ENCODE measurements at places on chromosomes 2 and 18.

GRCh38 chr2:214737188-214737587 is 72.3 kb downstream of the BARD1 start:
- no peak for DNase-seq

GRCh38 chr2:107411267-107411666 is 415.4 kb upstream of the RGPD4 start:
- DNase-seq: no peak

DNA sequence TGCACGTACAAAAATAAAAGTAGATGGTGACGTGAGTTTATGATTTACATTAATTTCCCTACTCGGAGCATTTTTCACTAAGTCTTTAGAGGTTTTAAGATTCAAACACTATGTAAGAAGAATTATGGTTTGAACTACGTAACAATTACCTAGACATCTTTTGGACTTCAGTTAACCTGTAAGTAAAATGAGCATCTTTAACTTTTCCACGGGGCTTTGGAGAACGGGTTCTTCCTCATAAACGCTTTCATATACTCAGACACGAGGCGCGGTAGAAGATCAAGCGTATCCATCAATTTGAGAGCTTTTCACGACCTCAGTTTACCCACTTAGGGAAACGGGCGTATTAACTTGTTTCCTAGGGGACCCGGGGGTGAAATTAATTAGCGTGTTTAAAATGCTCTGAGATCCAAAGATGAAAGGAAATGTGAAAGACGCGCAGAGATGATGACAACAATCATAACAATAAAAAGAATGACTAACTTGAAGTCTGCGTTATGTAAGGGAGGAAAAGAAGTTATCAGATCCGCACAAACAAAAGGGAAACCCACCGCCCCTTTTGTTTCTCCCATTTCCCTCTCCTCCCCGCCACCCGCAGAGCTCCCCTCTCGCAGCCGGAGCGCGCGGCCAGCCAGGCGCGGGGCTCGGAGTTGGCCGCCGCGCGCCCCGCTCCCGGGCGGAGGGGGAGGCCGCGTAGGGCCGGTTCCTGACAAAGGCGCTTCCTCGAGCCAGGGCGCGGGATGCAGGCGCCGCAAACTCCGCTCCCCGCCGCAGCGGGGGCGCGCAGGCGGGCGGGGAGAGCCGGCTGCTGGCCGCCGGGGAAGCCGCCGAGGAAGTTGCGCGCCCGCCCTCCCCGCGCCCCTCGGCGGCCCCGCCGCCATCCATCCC is 807 bp downstream of the PELI1 start:
- DNase-seq: no peak

DNA sequence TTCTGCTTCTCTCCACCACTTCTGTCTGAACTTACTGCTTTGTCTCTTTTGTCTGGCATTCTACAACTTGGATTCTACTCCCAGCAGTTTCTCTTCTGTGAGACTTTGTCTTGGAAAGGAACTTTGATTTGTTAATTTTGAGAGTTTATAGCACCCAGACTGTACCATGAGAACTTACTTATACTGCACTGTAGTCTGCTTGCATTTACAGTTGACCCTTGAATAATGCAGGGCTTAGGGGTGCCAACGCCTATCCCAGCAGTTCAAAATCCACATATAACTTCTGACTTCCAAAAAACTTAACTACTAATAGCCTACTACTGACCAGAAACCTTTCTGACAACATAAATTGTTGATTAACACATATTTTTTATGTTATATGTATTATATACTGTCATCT is 55.5 kb downstream of the DYNC1I2 start:
- DNase-seq: no peak

GRCh38 chr2:8487461-8487932 is 194.4 kb upstream of the ID2 start:
- no peak for DNase-seq

DNA sequence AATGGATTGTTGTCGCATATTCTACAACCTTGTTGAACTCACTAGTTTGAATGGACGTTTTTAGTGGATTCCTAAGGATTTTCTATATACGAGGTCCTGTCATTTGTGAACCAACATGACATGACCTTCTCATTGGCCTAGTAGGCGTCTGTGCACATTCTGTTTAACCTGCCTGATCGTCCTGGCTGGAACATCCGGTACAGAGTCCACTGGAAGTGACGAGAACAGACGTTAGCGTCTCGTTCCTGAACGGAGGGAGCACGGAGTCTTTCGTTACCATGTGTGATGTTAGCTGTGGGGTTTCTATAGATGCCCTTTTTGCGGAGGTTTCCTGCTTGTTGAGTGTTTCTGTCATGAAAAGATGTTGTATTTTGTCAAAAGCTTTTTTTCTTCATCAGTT is 61.9 kb downstream of the SLC66A2 start:
- DNase-seq: no peak

DNA sequence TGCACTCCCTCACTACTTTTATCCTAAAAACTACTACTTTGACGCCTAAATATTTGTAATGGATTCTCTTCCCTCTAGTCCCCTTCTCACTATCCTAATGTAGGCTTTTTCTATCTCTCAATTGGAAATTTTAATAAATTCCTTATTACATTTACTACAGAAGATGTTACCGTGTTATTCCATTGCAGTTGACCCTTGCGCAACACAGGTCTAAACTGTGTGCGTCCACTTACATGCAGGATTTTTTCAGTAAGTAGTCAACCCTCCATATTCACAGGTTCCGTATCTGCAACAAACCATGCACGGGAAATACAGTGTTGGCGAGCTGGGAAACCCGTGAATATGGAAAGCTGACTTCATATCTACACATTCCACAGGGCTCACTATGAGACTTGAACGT is 239.8 kb downstream of the XIRP2 start:
- DNase-seq: no peak

GRCh38 chr2:54572636-54573536 is 116.8 kb downstream of the SPTBN1 start:
- no peak for DNase-seq

GRCh38 chr2:7701791-7702190 is 784.6 kb downstream of the RNF144A start:
- no peak for DNase-seq

- no peak for DNase-seq
Measured at GRCh38 chr2:3864943-3865865, 161.8 kb downstream of the DCDC2C start.

DNA sequence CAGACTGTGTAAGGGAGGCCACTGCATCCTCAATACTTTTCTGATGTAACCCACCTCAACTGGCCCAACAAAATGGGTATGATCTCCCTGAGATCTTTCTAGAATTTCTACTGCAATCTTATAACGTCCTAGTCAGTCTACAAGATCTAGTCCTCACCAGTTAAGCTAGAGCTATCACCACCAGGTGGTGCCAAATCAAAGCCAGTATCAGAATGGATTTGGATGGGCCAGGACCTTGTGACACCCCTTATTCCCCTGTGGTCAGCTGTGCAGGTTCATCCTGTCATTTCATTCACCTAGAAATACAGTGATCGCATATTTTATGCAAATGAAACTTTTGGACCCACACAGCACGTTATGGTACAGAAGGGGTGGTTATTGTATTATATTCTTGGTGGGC is 90.3 kb downstream of the OLA1 start:
- DNase-seq: no peak

DNA sequence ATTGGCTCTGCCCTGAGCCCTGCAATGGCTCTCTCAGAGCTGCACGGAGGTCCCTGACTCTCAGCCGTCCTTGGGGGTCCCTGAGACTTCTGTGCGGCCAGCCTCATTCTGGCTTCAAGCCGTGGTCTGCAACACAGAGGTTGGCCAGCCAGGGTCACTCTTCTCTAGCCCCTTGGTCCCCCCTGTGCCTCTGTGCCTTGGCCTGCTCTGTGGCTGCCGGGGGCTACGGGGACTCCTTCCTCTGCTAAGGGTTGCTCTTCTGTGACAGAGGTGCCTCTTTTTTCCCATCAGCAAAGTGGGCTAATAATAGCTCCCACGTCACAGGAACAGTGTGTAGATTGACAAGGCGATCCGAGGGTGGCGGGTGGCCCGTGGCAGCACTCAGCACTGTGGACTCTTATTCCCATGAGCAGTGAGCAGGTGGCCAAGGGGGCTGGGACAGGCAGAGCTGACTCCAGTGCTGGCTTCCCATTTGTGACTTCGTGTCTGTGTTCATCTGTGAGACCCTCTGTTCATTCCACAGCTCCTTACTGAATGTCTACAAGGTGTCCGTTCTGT is 19.4 kb downstream of the INHBB start:
- no peak for DNase-seq

DNA sequence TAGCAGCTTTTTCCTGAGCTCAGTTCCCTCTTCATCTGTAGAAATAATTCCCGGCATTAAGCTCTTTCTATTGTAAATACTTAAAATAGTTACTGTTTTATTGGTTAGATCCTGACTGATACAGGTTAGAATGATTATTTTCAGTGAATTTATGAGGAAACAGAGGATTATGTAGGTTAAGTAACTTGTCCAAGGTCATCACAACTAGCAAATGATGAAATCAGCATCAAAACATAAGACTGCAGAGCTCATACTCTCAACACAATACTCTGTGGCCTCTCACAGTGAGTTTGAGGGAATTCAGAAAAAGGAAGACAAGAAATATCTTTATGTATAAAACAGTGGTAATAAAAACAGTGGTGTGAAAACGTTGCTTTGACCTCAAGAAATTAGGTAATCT is 113.2 kb upstream of the DLX2 start:
- no peak for DNase-seq

DNA sequence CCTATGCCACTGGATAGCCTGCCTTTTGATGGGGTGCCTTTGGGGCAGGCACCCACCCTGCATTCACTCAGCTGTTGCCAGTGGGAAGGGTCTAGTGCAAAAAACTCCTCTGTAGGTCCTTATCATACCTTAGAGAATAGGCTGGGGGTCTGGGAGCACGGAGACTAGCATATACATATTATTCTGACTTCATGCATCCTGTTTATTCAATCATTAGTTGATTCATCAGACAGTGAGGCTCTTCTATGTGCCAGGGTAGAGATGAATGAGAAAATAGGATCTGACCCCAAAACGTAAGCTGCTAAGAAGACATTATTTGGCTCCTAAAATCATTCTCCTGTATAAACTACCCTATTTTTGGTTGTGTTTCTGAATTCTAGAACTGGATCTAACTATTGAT is 153.3 kb downstream of the TPGS2 start:
- no peak for DNase-seq

DNA sequence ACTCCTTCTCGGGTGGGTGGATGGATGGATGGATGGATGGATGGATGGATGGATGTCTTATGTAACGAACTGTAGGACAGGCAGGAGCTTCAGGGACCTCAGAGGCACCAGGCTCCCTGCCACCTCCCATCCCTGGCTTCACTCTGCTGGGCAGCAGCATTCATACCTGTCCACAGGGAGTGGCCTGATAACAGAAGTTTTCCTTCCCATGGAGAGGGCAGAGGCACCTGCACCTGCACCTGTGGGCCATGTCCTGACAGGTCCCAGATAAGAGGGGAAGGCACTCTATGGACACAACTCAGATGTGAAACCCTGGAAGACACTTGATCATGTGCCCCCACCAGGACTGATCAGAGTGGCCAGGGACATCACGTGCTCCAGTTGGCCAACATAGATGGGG is 142.3 kb downstream of the GBX2 start:
- no peak for DNase-seq

DNA sequence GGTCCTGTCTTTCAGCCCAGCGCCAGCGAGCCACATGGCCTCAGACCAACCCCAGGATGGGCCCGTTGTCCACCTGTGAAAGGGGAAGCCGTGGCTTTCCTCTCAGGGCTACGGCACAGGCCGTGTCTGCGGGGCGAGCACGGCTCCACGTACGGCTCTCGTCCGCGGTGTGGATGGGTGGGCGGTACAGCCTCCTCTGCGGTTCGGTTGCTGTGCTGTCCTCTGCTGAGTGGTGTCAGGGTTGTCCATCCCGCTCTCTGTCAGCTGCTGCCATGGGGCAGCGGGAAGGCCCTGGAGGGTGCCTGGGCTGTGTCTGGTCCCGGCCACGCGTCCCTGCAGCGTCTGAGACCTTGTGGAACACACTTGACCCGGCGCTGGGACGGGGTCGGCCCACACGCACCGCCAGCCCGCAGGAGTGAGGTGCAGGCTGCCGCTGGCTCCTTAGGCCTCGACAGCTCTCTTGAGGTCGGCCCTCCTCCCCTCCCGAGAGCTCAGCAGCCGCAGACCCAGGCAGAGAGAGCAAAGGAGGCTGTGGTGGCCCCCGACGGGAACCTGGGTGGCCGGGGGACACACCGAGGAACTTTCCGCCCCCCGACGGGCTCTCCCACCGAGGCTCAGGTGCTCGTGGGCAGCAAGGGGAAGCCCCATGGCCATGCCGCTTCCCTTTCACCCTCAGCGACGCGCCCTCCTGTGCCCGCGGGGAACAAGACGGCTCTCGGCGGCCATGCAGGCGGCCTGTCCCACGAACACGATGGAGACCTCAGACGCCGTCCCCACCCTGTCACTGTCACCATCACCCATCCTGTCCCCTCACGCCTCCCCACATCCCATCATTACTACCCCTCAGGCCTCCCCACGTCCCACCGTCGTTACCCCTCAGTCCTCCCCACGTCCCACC is 128.7 kb downstream of the NFATC1 start:
- DNase-seq: no peak

GRCh38 chr18:23819001-23819400 is 129.7 kb downstream of the LAMA3 start:
- no peak for DNase-seq

DNA sequence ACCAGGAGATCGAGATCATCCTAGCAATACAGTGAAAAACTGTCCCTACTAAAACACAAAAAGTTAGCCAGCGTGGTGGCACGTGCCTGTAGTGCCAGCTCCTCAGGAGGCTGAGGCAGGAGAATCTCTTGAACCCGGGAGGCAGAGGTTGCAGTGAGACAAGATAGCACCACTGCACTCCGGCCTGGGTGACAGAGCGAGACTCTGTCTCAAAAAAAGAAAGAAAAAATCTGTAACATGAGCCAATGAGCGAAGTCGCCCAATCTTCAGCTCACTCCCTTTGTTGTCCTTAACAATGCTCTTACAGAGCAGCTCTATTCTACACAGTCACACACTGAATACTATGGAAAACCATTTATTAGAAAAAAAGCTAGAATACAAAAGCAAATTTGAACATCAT is 22.0 kb downstream of the FAM98A start:
- no peak for DNase-seq

DNA sequence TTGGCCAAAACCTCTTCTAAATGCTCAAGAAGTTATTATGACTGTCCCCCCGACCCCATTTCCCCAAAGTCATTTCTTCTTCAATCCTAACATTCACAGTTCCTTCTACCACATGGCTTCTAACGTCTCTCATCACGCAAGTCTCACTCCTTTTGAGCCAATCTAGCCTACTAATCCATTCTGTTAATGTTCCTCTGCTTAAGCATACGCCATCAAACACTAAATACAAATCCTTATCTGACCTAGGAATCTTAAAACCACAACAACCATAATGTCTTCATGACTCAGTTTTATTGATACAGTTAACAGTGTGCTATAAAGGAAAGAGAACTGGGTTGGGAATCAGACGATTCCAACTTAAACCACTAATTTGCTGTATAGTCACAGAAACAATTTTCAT is 23.9 kb downstream of the HNRNPLL start:
- no peak for DNase-seq

- no peak for DNase-seq
Measured at GRCh38 chr2:66661253-66662173, 226.6 kb downstream of the MEIS1 start.
